ENCODE measurements at places on chromosomes 2 and 18. TPM values are rescaled to one million over a fixed set of nuclear protein-coding genes. Genes with fewer than 3 reads are reported as not detected.

Gene MPHOSPH10
- 21.6 TPM for total RNA-seq

Gene ZNF142
- 6.8 TPM for total RNA-seq

Gene CAPN14
- total RNA-seq = not detected

Gene ST8SIA5
- total RNA-seq = 0.48 TPM

Gene TEX44
- not detected for total RNA-seq

Gene ZSWIM2
- not detected for total RNA-seq

Gene IL37
- not detected for total RNA-seq

Gene PTH2R
- not detected for total RNA-seq

Gene ANKRD30BL
- not detected for total RNA-seq

Gene FLACC1
- 0.23 TPM for total RNA-seq

Gene UGT1A4
- 0.04 TPM for total RNA-seq

Gene COL4A3
- not detected for total RNA-seq

Gene POTEI
- total RNA-seq = 0.31 TPM

Gene CNTNAP5
- total RNA-seq = not detected

Gene PLB1
- 0.10 TPM for total RNA-seq

Gene HRH4
- total RNA-seq = not detected

Gene CNNM3
- 3.5 TPM for total RNA-seq

Gene SLC39A6
- 82.4 TPM for total RNA-seq

Gene ZBTB7C
- 1.1 TPM for total RNA-seq

Gene OST4
- 328 TPM for total RNA-seq

Gene NRP2
- total RNA-seq = 9.9 TPM

Gene ABCG5
- total RNA-seq = not detected

Gene RHOB
- total RNA-seq = 11.7 TPM

Gene SERPINB12
- not detected for total RNA-seq

Gene LYPD6B
- 112 TPM for total RNA-seq

Gene ITGB6
- not detected for total RNA-seq

Gene TMEM247
- not detected for total RNA-seq

Gene LIMS3
- not detected for total RNA-seq

Gene PLGLB1
- total RNA-seq = 0.87 TPM

Gene C2orf66
- not detected for total RNA-seq

Gene IL1RL1
- not detected for total RNA-seq

Gene CRYGC
- not detected for total RNA-seq

Gene ICOS
- total RNA-seq = not detected

Gene MRPL19
- total RNA-seq = 67.9 TPM

Gene CYP27C1
- 0.08 TPM for total RNA-seq

Measured in H4 (cell line).